ENCODE measurements at places on chromosomes 2 and 18. TPM values are rescaled to one million over a fixed set of nuclear protein-coding genes. Genes with fewer than 3 reads are reported as not detected.
A peak's percentile ranks its signal among the peaks of the same experiment; 100 is the strongest.

- H3K27ac ChIP-seq, result no peak overlapping the region
- H3K27me3 ChIP-seq, result no peaks in the 10 kb centered on the region
- H3K36me3 ChIP-seq, result no peaks in the 10 kb centered on the region
- no peak for DNase-seq
These were observed 11.5 kb upstream of the RTN4 start for GRCh38 chr2:55061523-55062344.

- no peak overlapping the region for H3K4me3 ChIP-seq
- H3K27me3 ChIP-seq, result no peaks in the 10 kb centered on the region
- H3K36me3 ChIP-seq, result no peaks in the 10 kb centered on the region
- H3K4me1 ChIP-seq, result peaks cover 57% of the 10 kb centered on the region
- H3K27ac ChIP-seq, result peak overlapping the region; percentile 4
- no peak for DNase-seq
These were observed 183.4 kb downstream of the NEDD4L start for GRCh38 chr18:58227361-58227930.

Gene SPP2
- total RNA-seq, result not detected

Gene TGFA
- 3.5 TPM for total RNA-seq

Gene OTOS
- not detected for total RNA-seq

Gene HAAO
- total RNA-seq, result 0.89 TPM

Gene LYG1
- 1.1 TPM for total RNA-seq

DNA sequence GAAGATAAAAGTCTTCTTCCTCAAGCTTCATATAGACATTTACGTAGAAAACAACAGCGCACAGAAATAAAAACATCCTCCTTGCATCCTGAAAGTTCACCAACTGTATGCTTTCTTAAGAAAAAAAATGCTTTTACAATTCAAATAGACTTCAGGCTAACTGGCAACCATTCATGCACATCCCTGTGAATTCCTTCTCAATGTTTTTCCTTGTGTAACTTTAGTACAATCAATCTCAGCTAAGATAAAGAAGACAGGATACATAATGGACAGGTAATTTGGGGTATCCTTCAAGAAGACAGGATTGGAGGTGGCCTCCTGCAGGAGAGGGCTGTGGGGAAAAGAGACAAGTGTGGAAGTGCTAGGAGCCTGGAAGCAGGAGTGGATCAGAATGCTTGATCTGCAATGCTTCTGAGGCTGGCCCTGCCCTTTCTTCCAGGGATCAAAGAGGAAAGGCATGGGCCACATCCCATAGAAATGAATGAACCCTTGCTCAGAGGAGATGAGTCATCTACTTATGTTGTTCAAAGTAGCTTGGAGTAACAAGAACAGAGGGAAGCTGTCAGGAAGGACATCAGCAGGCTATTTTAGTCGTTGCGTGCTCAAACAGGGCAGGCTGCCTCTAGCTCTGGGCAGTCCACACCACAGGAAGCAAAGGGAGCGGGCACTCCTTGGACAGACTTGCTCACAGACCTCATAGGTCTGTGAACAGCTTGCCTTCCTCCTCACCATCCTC lies 126.6 kb downstream of the TMEM131 start:
- DNase-seq, result no peak
- H3K27ac ChIP-seq, result no peak overlapping the region
- no peaks in the 10 kb centered on the region for H3K27me3 ChIP-seq
- no peak overlapping the region for H3K4me3 ChIP-seq
- no peaks in the 10 kb centered on the region for H3K36me3 ChIP-seq
- H3K4me1 ChIP-seq, result peaks cover 5% of the 10 kb centered on the region

Measured in stomach (tissue), 19 donors.